ENCODE measurements at places on chromosomes 13 and 19.

GRCh38 chr13:51417716-51418115 is 35.1 kb downstream of the INTS6 start:
- DNase-seq: no peak

DNA sequence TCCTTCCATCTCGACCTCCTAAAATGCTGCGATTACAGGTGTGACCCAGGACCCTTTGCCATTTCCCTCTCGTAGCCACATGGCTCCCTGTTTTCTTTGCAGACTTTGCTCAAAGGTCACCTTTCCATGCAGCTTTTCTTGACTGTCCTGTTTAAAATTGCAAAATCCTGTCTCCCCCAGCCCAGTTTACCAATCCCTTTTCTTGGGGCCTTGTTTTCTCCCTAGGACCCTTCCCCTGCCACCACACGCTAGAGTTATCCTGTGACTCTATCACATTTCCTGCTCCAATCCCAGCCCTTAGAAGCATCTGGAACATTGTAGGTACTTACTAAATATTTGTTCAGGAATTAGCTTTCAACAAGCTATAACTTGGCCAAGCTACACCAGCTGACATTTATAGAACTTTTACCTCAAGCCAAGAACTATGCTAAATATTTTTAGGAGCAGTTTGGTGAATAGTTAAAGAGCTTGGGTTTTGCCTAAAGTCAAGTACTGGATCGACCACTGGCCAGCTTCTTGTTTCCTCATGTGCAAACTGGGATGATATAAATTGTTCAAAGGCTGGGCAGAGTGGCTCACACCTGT is 9.1 kb upstream of the SERTAD3 start:
- DNase-seq: no peak

- no peak for DNase-seq
Measured at GRCh38 chr19:29665826-29666577, 741 bp downstream of the PLEKHF1 start.

DNA sequence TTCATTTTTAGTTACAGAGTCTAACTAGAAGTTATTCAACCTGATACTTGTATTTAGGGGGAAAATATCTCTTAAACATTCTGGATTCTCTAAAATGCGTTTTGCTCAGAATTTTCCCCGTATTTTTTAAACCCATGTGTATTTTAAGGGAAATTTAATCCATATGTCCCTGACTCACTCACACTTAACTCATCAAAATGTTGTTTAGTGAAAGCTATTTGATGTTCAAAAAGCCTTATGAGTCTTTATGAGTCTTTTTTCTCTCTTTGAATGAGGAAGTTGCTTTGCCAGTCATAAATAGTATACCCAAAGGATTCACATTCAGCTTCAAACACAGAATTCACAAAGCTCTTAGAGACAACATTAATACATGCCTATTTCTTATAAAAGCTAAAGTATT is 16.4 kb downstream of the MAB21L1 start:
- no peak for DNase-seq

DNA sequence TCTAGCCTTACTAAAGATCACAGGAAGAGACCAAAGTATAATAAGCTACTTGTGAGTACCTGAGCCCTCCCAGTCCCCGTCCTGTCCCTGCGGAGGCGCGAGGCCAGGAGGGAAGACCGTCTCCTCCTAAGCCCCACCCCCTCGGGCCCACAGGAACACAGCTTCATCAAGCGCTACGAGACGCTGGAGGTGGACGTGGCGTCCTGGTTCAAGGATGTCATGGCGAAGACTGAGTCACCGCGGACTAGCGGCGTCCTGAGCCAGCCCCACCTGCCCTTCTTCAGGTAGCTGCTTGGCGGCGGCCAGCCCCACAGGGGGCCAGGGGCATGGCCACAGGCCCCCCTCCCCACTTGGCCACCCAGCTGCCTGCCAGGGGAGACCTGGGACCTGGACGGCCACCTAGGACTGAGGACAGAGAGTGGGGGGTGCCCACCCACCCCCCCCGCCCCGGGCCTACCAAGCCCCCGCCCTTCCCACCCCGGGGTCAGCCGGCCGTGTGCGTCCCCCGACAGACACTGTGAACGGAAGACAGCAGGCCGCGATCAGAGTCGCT is 2.4 kb upstream of the TGFBR3L start:
- DNase-seq: no peak

DNA sequence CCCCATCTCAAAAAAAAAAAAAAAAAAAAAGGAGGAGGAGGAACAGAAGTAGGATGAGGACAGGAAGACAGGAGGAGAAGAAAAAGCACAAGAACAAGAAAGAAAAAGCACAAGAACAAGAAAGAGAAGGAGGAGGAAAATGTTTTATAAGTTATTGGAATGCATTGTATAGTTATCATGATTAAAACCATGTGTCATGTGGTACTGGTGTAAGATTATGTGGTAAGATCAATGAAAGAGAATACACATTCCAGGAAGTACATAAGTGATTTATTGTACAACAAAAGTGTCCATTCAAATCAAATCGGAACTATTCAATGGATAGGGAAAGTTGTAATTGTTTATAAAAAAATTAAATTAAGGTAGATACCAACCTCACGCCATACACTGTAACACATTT is 167.7 kb downstream of the MZT1 start:
- DNase-seq: no peak
